ENCODE measurements at places on chromosomes 3 and 15.

DNA sequence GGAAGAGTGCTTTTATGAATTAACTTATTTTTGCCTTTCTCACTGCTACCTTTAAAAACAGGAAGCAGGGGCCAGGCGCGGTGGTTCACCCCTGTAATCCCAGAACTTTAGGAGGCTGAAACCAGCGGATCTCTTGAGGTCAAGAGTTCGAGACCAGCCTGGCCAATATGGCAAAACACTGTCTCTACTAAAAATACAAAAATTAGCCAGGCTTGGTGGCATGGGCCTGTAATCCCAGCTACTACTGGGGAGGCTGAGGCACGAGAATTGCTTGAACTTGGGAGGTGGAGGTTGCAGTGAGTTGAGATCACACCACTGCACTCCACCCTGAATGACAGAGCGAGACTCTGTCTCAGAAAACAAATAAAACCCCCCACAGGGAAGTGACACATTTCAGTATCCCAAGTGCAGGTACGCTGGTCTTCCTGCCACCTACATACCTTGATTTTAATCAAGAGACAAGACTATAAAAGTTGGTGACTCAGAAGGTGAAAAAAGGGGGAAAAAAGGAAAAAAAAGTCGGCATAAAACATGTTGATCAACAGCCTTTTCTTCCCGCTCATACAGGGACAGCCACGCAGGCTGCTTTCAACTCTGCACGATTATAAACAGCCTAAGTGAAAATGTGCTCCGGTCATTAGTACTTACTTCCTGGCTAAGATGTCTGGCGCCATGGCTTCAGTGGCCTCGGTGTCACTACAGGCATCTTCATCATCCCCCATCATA lies 18.8 kb downstream of the PPP1R2 start:
- DNase-seq = no peak

DNA sequence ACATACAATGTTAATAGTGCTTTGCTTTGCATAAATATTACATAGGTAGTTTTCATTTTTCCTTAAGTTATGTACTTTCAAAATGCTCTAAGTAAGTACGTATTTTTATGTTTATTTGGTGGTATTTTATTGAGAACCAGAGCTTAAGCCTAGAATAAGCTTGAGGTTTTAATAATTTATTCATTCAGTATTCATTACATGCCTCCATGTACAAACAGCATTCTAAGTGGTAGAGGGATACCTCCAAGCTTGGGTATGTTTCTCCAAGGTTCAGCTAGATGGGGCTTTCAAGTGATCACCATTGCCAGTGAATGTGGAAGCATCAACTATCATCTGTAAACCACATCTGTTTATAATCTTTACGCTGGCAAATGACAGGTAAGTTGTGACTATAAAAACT lies 52.3 kb downstream of the PEAK1 start:
- no peak for DNase-seq

GRCh38 chr3:127834771-127835170 lies 12.5 kb upstream of the MGLL start:
- no peak for DNase-seq

GRCh38 chr15:63256433-63257274 lies 20.8 kb upstream of the APH1B start:
- no peak for DNase-seq

GRCh38 chr3:39332525-39332924 lies 3.0 kb downstream of the CCR8 start:
- DNase-seq = no peak

DNA sequence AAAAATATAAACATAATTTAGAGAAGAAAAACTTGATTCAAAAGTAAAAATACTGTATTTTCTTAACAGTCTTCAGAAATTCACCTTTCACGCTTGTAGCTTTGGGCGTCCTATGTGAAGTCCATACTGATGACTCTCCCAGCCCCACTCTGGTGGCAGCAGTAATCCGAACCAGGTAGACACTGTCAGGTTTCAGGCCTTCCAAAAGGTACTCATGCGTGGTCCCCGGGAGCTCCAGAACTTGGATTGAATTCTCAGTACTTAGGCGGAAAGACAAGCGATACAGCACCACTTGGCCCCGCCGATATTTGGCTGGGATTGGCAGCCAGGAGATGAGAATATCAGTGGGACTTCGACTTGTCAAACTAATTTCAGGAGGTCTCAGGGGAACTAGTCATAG lies 69.7 kb downstream of the PRTG start:
- DNase-seq = no peak

GRCh38 chr3:8365541-8365940 lies 136.1 kb upstream of the LMCD1 start:
- DNase-seq = no peak

DNA sequence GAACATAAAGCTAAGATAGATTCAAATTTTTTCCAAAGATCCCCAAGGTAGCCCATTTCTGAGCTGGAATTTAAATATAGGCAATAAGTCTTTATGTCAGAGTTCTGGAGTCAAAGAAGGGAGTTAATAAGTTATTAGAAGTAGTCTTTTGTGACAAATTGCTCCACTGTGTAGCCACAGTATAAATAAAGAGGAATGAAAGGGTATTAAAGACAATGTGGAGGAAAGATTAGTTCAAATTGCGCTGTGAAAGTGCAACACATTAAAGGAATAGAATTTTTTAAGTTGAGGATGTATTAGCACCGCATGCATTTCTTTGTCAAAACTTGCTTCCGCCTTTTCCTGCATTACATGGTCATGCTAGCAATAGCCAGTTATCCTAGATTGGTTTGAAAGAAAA lies 666.6 kb upstream of the CCDC54 start:
- no peak for DNase-seq

GRCh38 chr15:45225506-45226273 lies 26.3 kb upstream of the SLC28A2 start:
- no peak for DNase-seq

- no peak for DNase-seq
These were observed 316.3 kb downstream of the TIGIT start for GRCh38 chr3:114609973-114610630.

- DNase-seq = no peak
These were observed 171.8 kb upstream of the CDIN1 start for GRCh38 chr15:36407647-36408046.

GRCh38 chr3:13479332-13479581 lies 849 bp upstream of the HDAC11 start:
- DNase-seq = peak; percentile 84

DNA sequence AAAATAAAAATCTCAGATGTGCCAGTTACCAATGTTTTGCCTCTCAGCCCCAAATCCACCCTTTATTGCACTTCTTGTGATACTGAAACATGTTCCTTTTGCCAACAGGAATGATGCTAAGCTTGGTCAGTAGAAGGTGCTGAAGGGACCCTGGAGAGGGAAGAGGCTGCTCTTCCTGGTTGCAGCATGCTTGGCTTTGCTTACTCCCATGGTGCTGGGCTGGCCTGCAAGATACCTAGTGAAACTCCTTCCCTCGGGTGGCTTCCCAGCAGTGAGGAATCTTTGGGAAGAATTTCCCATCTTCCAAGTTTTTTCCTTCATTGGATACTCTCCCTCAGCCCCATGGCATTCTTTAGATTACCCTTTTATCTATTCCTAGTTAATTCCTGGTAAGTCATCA lies 151.8 kb upstream of the TGFBR2 start:
- no peak for DNase-seq

DNA sequence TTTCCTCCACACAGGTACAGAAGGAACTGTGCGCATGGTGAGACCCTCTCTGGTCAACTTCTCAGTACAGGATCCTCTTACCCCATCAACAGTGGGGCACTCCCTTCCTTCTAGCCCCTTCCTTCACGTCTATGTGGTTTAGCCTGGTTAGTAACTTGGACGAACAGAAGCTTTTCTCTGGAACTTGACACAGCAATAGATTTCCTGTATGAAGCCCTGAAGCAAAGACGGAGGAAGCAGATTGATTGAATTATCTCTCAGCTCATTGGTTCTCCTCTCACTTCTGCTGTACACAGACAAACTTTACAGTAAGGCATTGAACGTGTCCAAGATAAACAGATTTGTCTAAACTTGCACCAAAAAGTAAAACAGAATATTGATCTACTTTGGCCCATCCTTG lies at the start of gene CD200R1:
CD200R1 (minus strand) TSS at position 210 of the 400 bp plus-strand sequence. CDS start 246 bp downstream, outside the sequence.
- no peak for DNase-seq

DNA sequence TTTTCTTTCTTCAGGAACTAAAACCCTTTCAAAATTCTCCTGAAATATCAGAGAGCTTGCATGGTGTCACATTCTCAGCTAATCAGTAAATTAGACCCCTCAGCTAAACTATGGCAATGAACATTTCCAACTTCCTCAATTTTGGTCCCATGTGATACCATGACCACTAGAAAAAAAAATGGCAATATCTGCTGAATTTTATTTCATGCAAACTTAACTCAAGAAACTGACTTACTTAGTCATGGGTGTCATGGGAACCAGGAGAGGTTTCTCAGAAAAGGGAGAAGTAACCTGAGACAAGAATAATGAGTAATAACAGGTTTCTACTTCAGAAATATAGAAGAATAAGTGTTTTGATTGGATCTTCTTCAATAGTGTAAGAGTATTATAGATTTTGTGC lies 784.6 kb upstream of the ALCAM start:
- DNase-seq = no peak

- DNase-seq = peak; percentile 23
These were observed 16.4 kb downstream of the CLK3 start for GRCh38 chr15:74631935-74632560.

GRCh38 chr15:84702961-84703482 lies 12.9 kb downstream of the SEC11A start:
- DNase-seq = no peak

DNA sequence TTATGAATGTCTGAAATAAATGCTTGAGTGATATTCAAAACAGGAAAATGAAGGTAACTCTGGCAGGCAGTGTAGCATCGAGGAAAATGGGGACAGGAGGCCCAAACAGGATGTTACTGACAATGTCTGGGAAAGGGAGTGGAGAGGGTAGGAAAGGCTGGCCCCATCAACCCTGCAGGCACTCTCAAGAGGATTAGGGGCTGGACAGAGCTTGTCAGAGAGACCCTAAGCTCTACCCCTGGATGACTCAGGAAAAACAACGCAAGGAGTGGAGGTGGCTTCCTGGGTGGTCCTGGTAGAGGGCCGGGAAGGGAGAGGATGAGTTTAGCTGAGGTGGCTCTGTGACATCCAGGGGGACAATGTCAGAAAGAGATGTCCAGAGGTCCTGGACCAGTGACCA lies 106.0 kb downstream of the RYK start:
- DNase-seq = no peak

DNA sequence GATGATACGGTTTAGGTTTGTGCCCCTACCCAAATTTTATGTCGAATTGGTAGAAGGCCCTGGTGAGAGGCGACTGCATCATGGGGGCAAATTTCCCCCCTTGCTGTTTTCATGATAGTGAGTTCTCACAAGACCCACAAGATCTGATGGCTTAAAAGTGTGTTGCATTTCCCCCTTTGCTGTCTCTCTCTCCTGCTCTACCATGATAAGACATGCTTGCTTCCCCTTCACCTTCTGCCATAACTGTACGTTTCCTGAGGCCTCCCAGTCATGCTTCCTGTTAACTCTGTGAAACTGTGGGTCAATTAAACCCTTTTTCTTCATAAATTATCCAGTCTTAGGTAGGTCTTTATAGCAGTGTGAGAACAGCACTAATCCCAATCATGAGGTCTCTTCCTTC lies 381.2 kb downstream of the RSL24D1 start:
- DNase-seq = no peak

DNA sequence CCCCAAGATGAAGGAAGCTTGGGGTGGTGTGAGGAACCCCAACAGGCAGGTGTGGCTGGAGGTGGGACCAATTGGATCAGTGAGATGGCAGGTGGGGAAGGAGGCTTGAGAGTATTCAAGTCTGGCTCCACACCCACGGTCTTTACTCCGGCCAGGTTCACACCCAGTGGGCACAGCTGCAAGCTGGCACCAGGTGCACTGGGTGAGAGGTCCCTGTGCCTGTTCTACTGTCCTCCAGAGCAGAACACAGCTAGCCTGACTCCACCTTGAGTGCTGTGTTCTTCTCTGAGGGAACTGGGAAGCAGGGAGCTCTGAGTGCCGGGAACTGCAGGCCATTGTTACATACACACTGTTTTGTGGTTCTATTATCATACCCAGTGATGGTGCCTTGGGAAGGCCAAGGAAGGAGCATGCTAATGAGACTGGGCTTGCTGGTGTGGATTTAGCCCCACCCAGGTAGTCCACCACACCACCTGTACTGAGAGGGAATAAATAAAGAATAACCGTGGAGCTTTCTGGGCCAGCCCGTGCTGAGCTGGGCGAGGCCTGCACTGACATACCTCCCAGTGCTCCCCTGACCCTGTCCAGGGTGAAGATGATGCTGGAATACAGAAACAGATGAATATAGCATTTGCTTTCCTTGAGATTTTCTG lies 93.4 kb downstream of the ABHD5 start:
- no peak for DNase-seq

- peak; percentile 18 for DNase-seq
These were observed 488.7 kb upstream of the TPRG1 start for GRCh38 chr3:188683032-188683521.

DNA sequence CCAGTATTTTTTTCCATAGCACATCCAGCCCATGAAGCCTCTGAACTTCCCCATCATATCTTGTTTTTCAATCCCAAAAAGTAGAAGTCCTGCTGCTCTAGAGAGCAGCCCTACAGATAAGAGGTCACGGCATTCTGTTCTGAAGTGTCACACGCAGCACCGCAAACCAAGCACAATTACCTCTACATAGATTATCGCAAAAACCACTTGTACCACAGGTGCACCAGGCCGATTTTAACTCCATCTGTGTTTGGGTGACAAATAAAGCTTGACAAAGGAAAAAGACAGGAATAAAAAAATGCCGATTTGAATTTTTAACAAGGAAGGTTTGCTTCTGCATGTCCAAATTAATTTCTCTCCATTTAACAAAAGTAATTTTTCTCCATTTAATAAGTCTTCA lies 113.7 kb downstream of the MYO5A start:
- no peak for DNase-seq

DNA sequence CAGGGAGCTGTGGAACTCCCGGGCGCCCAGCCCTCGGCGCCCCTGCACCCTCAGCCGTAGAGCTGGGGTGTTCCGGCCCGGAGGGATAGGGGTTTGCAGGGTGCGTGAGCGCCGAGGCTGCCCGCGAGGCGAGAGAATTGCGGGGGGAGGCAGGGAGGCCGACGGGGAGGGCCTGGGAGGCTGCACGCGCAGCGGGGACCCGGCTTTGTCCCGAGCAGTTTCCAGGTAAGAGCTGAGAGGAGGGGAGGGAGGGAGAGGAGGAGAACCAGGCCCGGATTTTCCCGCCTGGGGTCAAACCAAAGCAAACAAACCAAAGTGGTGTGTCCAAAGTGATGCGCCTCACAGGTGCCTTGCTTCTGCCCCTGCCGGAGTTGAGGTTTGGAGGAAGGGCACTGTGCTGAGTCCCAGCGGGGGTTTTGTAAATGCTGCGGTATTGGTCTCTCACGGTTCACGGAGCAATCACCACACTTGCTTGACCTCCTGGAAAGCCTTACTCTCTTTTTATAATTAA lies 146.4 kb downstream of the TJP1 start:
- DNase-seq = no peak

Measured in anterior cingulate cortex (tissue), 58 donors.